ENCODE measurements at places on chromosomes 5 and 9.

DNA sequence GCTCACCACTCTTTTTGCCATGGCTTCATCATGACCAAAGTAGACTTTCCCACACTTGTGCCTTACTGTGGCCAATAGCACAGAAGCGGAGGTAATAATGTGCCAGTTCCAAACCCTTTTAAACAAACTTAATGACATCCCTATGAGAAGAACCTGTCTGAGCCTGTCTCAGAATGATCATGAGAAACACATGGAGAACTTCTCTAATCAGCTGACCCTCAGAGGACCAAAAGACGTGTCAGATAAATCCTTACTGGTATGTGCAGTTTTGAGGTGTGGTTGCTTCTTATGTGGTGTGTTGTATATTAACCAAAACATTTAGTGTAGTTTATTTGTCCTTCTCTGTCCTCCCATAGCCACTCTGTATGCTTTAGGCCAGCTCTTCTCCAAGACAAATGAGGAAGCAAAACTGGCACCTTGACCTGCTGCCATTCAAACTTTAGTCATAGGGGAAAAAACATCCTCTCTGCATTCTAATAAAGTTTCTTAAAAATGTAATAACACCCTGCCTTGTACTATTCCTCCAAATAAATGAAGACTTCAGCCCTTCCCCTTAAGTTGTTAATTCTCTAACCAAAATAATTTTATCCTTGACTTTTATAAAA lies 168.9 kb downstream of the MUSK start:
- DNase-seq = no peak

DNA sequence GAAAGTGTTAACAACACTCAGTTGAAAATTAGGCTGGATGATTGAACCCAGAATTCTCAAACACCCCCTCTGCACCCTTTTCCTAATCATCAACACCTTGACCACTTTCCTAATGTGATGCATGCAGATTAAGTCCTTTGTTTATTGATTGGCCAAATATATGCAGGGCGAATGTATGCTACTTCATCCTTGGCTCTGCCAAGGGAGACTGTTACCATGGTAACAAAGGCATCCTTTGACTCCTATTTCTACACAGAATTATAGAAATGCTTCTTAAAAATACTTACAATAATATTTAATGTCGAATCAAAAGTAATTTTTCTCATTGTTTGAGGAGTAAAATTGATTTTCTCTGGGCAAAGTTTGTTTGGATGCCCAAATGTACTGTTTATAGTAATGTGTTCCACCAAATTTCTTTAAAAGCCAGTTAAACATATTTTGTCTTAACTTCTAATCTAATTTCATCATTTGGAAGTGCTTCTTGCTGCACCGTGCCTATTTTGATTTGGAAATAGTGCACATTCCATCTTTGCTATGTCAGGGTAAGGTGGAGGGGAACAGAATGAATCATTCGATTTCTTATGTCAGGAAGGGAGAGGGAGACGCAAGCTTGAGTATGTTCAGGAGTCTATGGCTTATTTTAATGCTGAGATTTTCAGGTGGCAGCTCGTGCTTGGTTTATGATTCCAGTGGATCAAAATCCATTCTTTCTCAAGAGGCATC lies 1384.3 kb upstream of the WWC1 start:
- DNase-seq = peak; percentile 30

GRCh38 chr9:125418404-125418803 lies 156.8 kb downstream of the GAPVD1 start:
- DNase-seq = no peak

DNA sequence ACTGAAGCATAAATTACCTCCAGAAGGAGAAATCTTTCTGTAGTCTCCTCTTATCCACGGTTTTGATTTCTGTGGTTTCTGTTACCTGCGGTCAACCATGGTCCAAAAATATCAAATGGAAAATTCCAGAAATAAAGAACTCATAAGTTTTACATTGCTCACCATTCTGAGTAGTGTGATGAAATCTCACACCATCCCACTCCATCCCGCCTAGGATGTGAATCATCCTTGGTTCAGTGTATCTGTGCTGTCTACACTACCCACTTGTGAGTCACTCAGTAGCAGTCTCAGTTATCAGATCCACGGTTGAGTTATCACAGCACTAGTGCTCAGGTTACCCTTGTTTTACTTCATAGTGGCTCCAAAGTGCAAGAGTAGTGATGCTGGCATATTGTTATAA lies 371.2 kb downstream of the NFIB start:
- peak; percentile 58 for DNase-seq

GRCh38 chr5:125219710-125220109 lies 473.3 kb upstream of the ZNF608 start:
- DNase-seq = no peak

Data from urothelium cell line (cell line).